ENCODE measurements at places on chromosomes 11 and 22.

DNA sequence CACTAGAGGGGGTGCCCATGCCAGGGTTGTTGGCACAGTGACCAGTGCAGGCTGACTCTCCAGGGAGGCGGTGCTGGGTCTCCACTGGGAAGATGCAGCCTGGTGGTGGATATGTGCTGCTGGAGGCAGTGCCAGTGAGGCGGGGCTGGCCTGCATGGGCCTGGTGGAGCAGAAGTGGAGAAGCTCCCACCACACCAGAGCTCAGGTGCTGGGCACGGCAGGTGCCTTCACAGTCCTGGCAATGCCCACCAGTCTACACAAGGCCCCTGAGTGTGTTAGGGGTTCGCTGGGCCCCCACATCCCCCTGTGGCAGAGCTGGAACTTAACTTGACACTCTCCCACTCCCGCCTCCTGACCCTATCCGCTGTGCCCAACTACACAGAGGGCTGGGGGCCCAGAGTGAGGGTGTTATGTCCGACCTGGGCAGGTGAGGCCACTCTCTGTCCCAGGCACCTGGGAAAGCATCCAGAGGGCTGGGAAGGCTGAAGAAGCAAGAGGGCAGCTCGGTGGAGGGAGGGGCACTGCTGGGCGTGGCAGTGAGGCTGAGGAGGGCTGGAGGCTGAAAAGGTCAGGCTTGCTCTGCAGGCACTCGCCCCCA lies 102.4 kb upstream of the B3GAT1 start:
- DNase-seq: no peak

DNA sequence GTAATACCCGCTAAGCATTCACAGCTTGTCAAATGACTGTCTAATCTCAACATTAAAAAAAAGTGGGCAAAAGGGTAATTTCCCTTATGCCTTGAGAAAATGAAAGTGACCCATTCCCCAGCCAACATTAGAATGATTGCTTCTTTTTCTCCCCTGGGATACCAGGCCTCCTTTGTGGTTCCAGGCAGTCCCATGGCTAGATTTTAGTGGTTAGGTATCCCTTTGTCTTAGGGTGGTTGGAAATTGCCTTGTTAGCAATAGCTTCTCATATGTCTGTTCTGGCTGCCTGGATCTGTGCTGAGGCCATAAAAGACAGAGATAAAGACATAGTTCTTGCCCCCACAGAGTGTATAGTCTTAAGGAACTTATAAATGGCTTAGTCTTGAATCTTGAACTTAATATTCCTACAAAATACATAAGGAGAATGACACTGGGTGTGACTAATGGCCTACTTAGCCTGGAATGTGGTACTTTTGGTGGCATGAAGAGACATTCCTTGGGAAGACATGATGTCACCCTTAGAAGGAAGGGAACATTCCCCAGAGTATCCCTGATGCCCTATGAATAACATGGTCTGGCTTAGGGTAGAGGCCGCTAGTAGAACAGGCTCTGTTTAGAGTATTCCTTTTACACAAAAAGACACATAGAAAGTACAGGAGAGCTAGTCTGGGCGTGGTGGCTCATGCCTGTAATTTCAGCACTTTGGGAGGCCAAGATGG lies 90.3 kb downstream of the ZBTB16 start:
- no peak for DNase-seq

DNA sequence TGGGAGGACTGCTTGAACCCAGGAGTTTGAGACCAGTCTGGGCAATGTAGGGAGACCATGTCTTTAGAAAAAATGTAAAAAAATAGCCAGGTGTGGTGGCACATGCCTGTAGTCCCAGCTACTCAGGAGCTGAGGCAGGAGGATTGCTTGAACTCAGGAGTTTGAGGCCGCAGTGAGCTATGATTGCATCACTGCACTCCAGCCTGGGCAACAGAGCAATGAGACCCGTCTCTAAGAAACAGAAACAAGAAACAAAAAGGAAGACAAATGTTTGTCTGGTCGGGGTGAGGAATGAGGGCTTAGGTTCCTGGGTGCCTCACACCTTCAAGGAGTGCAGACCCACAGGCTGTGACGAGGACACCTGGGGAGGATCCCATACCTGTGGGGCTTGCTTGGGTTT lies 191.9 kb downstream of the CEP164 start:
- DNase-seq: no peak

GRCh38 chr11:69979632-69980031 lies 98.5 kb upstream of the ANO1 start:
- no peak for DNase-seq

DNA sequence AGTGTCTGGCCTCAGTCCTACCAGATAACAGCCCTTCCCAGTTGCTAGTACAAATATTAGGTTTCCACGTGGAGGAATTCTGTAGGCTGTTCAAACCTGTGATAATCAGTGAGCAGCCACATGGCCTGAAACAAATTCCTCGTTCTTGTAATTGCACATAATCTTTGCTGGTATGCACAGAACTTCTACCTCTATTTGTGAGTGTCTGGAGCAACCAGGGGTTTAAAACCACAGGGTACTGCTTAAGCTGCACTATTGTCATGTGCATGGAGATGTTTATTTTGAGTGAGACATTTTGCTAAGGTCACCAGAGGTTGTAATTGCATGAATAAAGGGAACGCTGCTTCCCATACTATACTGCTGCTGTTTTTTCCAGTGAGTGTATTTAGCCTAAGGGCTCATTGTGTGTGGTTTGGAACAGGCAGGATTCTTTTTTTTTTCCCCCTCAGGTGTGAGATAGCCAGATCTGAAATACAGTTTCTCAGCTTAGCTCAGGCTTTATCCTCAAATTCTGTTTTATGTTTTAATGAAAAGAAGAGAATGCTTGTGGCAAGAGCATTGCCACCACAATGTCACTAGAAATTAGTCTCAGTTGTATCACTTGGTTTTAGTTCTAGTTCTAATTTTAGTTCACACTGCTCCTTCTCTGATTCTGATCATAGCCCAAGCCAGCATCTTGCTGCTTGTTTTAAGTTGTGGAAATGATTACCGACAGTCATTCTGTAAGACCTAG lies 60.5 kb downstream of the CYB5R2 start:
- DNase-seq: no peak

GRCh38 chr11:95335989-95336388 lies 105.0 kb upstream of the SESN3 start:
- DNase-seq: no peak

GRCh38 chr22:36123673-36124630 lies 36.6 kb downstream of the APOL3 start:
- peak; percentile 91 for DNase-seq

DNA sequence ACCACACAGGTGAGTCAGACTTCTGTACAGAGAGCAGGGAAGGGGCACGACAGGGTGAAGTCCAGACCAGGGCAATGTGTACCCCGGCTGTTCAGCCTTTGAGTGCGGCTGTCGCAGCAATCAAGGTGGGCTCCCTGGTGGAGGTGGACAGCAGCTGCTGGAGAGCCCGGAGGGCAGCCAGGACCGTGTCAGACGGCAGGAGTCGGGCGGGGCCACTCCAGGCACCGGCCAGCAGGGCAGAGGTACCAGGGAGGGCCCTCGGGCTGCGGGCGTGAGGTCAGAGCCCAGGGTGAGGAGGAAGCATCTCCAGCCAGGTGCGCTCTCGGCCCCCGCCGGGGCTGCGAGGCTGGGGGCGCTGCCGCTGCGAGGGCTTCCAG lies 802 bp upstream of the PIM3 start:
- DNase-seq: no peak

GRCh38 chr11:110512026-110512425 lies 82.3 kb downstream of the FDX1 start:
- no peak for DNase-seq

GRCh38 chr11:15976433-15977045 lies 379.8 kb downstream of the SOX6 start:
- no peak for DNase-seq

All from putamen (tissue), 1 donor.